ENCODE measurements at places on chromosomes 7 and 10. TPM values are rescaled to one million over a fixed set of nuclear protein-coding genes. Genes with fewer than 3 reads are reported as not detected.

Gene PON3
- polyA plus RNA-seq, result 1.6 TPM

DNA sequence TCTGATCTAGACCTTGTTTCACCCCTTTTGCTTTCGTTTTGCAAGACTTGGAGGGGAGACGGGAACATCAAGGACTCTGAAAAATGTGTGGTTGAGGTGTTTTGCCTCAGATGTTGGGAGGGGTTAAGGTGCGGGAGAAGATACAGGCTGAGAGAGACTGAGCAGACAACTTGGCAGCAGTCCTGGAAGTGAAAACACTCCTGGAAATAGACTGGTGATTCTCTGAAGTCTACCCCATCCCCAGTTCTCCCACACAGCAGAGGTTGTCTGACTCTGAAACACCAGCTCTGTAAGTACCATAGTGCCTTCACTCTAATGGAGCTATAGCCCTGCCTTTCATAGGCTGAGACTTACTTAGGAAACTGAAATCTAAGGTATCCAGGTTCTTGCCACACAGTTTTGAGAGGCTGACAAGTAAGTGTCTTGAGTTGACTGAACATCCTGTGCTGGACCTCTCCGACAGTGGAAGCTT is 152.5 kb downstream of the PPP1R9A start:
- DNase-seq, result no peak

GRCh38 chr7:3267966-3268690 is 32.9 kb upstream of the SDK1 start:
- DNase-seq, result peak; percentile 9

- DNase-seq, result no peak
Measured at GRCh38 chr7:11858026-11858425, 26.0 kb upstream of the THSD7A start.

DNA sequence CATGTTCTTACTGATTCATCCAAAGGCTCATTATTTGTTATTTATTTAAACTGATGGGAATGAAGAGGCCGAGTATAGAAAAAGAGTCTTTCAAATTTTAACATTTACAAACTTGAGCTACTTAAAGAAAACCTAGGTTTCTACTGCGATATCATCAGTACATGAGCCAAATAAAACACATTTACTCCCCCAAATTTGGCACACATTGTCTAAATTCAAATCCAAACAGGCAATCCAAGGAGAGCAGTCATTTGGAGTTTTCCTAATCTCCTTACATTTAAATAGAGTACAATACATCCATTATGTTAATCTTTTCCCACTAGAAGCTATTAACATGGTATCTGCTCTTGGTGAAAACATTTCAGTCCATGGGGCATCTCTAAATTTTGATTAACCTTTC is 2.2 kb downstream of the NMT2 start:
- DNase-seq, result no peak

Gene GALNT17
- polyA plus RNA-seq, result 4.6 TPM

DNA sequence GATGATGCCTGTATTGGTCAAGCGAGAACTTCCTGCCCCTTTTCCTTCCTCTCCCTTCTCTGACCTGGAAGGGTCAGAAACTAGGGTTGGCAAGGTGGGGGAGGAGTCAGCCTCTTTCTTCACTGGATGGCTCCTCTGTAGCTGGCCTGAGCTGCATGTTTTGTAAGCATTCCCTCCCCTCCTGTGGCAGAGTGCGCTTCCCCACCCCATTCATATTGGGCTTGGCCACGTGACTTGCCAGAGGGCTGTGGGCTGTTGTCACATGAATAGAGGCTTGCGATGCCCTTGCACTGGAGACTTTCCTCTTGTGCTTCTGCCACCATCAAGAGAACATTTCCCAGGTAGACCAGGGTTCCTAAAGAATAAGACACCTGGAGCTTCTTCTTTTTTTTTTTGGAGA is 111.3 kb upstream of the PODXL start:
- DNase-seq, result no peak

- no peak for DNase-seq
Measured at GRCh38 chr7:124764847-124765400, 668 bp downstream of the GPR37 start.

Gene ZNF365
- 0.32 TPM for polyA plus RNA-seq

Gene CLCN1
- polyA plus RNA-seq, result 0.17 TPM

Gene C7orf57
- polyA plus RNA-seq, result 0.90 TPM

GRCh38 chr10:3487228-3487627 is 297.8 kb downstream of the KLF6 start:
- DNase-seq, result no peak

DNA sequence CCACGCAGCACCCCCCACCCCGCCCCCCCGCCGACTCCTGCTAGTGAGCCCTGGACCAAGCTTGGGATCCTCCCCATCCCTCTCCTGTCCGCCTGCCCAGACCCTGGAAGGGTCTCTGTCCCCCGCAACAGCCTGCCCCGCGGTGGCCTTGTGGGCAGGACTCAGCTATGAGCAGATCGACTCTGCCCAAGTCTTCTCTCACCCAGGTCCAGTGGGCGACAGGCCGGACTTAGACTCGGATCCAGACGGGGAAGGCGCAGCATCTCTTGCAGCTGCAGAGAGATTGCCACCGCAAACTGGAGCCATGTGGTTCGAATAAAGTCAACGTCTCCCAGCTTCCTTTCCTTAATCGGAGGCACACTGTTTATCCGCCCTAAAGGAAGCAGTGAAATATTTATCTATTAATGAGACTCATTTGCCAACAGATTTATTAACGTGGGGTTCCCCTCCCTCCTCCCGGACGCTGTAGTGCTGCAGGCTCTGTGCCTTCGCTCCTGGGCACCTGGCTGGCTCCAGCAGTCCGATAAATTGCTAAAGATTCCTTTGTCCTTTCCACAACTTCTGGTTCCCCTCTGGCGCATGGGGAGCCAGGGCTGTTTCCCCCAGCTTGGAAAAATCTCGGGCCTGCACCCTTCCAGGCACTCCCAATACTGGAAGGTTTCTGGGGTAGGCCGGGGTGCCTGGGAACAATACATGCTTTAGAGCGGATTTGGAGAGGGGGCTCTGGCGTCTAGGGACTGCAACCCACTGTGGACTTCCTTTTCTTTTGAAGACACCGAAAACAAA is 634 bp upstream of the HOXA7 start:
- DNase-seq, result no peak

GRCh38 chr7:107917763-107918651 is 27.0 kb downstream of the DLD start:
- no peak for DNase-seq

DNA sequence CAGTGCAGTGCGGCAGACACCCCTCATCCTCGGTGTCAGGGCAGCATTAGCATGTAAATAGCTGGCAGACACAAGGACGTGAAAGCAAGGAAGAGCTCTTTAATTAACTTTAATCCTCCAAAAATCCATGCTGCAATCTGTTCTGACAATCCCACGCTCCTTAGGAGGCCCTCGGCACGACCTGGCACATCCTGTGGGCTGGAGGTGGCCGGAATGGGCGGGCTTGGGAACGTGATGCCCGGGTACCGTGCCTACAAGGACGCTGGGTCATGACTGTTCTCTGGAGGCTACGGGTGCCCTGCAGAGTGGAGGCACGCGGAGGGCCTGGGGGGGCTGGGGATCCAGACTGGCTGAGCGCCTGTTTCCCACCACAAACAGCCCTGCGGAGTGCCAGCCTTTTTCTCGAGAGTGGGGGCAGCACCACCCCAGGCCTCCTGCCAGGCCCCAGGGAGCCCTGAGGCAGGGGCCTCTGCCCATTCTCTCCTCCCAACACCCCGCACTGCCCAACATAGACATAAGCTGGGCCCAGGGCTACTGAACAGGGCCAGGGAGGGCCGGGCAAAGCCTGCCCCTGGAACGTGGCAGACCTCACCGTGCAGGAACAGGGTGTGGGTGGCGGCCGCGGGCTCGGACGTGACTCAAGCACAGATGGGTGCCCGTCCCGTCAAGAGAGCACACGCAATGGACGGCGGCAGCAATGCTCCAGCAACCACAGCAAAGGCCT is 189.3 kb downstream of the MAD1L1 start:
- DNase-seq, result no peak

Gene SLC18A2
- 1.3 TPM for polyA plus RNA-seq

DNA sequence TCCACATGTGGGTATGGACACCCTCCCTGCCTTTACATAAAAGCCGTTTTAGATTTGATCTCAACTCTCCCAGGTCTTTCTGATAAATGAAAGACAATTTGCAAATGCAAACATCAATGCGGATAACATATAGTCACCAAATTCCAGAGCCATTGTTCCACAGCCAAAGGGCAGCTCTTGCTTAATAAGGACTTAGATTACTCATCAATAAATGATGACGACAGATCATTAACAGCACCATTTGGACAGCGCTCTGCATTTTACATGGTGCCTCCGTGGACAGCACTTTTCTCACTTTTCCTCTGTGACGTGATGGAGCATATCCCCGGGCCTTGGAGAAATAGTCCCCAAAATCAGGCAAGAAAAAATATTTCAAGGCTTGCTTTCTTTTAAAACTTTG is 370.3 kb upstream of the CELF2 start:
- DNase-seq, result no peak

DNA sequence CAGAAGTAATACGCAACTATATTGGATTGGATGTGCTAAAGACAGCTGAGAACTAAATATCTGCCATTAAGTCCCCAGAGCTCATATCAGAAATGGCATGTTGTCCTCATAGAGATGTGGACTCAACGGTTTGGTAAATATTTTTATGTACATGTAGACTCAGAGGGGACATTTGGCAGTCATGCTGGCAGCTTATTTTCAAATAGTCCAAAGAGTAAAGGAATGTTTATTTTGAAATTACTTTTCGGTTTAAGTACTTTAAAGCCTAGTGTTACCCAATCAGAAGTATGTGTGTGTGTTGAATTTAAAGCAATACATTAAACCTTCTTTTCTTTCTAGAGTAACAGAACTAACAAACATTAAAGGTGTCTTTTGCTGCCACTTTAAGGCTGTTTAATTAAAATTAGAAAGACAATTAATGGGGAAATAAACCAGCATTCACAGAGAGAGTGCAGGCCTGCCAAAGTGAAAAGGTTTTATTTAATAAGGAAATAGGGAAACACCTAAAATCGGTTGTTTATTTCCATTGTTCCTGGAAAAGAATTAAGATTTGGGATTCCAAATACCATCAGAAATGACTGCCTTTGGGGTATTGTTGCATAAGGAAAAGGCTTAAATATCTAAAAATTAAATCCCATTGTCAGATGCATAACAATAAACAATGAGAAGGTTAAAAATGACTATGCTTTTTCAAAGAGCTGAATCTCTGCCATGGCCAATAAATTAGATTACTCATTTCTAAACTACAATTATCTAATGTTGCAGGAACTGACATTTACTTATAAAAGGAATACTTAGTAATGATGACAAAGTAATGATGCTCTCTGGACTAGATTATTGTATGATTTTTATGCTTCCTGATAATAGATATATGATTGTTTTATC is 113.4 kb upstream of the AHR start:
- DNase-seq, result no peak

Gene VSTM4
- polyA plus RNA-seq, result 15.0 TPM

DNA sequence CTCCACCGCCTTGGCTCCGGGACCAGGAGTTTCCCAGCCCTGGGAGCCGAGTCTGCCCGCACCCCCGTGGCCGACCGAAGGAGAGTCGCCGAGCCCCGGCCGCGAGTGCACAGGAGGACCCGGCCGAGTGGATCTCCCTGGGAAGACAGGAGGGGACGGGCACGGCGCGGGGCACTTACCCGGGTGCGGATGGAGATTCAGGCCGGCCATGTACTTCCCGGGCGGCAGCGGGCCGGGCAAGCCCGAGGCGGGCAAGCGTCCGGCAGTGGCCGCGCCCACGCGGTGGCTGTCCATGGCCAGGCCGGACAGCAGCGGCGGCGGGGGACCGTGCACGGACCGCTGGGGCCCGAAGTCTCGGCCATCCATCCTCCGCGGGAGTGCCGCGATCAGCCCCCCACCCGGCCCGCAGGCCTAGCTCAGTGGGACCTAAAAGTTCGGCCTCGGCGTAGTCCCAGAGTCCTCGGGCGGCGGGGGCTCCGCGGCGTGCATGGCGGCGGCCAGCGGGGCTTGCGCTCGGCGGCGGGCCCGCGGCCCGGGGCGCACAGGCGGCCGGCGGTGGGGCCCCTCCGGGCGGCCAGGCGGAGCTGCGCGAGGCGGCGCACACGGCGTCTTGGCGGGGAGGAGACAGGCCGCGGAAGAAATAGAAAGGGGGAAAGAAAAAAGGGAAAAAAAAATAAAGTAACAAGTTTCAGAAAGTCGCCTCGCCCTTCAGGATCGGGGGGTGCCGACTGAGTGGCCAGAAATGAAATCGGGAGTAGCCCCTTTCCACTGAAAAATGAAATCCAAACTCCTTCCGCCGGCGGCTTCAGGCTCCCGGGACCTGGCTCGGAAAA is 2.5 kb downstream of the TNRC18 start:
- DNase-seq, result no peak

DNA sequence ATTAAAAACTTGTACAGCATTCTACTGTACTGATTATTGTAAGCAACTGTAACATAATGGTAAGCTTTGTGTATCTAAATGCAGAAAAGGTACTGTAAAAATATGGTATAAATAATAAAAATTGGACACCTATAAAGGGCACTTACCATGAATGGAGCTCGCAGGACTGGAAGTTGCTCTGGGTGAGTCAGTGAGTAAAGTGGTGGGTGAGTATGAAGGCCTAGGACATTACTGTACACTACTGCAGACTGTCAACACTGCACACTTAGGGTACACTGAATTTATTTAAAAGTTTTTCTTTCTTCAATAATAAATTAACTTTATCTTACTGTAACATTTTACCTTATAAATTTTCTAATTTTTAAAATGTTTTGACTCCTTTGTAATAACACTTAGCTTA is 118.6 kb upstream of the ASAH2 start:
- no peak for DNase-seq

DNA sequence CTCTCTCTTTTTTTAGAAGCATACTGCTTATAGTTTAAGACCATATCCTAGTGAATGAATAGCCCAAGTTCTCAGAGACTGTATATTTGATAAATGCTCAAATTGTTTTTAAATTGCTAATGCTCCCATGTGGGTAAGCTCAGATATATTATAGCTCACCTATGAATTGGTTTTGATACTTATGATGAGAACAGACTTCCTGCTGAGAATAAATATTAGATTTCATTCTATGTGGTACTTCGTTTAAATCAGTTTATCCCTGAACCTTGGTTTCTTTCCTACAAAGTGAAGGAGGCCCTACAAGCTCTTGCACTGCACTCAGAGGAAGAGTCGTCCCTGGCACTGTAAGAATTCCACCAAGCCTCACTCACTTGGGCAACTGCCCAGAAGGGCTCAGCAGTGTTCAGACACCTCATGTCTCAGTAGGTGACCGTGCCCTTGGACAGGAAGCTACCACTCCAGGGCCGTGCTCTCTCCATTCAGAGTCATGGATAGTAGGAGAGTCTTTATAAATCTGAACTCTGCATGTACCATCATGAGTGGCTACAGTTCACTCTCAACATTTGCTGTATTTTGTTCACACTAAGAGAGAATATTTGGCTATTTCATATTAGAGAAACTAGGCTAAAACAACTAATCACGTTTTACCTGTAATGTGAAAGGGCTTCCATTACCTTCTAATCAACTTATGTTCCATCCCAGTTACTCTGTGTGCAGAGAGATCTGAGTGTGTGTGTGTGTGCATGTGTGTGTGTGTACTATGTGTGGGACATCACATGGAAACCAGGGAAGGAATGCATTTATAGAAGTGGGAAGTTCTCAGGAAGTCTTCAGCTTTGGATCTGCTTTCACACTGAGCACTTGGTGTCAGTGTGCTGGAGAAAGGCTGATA is 93.8 kb downstream of the PTPRE start:
- DNase-seq, result no peak

- no peak for DNase-seq
Measured at GRCh38 chr7:129729511-129729910, 118.0 kb downstream of the NRF1 start.

Gene VPS41
- 58.6 TPM for polyA plus RNA-seq

Measured in right renal pelvis (tissue), 4 donors.